Natural killer cell treated with Interleukin-12 subunit alpha and Interleukin-12 subunit beta and Interleukin-15 and Interleukin-18, amount 100 ng/mL, for 72 hours (primary cell): ENCODE measurements at places on chromosomes 2 and 18. TPM values are rescaled to one million over a fixed set of nuclear protein-coding genes. Genes with fewer than 3 reads are reported as not detected.

INHBB gene
- not detected for total RNA-seq

UNC80 gene
- total RNA-seq: not detected

CTAGE1 gene
- not detected for total RNA-seq

SCTR gene
- not detected for total RNA-seq

- no peak for DNase-seq
Observed at GRCh38 chr2:184463102-184463865, 135.0 kb upstream of the ZNF804A start.

- no peak for DNase-seq
Observed at GRCh38 chr18:23012249-23012648, 79.1 kb downstream of the RBBP8 start.

DNA sequence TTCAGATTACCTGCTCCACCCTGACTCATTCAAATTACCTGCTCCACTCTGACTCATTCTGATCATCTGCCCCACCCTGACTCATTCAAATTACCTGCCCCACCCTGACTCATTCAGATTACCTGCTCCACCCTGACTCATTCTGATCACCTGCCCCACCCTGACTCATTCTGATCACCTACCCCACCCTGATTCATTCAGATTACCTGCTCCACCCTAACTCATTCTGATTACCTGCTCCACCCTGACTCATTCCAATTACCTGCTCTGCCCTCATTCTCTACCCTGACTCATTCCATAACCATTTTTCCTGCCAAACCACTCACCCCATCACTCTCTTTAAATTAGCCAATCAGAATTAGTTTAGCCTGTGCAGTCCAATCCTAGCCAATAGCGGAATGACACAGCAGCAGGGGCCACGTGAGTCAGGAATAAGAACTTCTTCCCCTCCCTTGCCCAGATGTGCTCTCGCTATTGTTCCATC is 26.2 kb downstream of the CFAP53 start:
- DNase-seq: no peak

DNA sequence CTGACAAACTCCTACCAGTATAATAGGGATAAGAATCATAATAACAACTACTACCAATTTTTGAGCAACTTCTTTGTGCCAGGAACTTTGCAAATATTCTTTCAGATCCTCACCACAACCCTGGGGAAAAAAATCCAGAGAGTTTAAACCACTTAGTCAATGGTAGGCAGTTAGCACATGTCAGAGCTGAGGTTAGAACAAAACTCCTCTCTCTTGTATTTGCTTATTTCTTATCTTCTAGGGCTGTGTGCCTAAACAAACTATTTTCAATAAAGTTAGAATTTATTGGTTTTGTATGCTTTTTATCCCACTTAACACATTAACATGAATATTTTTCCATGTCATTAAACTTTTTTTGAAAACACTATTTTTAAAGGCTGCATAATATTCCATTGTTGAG is 127.1 kb downstream of the BCL11A start:
- no peak for DNase-seq

DNA sequence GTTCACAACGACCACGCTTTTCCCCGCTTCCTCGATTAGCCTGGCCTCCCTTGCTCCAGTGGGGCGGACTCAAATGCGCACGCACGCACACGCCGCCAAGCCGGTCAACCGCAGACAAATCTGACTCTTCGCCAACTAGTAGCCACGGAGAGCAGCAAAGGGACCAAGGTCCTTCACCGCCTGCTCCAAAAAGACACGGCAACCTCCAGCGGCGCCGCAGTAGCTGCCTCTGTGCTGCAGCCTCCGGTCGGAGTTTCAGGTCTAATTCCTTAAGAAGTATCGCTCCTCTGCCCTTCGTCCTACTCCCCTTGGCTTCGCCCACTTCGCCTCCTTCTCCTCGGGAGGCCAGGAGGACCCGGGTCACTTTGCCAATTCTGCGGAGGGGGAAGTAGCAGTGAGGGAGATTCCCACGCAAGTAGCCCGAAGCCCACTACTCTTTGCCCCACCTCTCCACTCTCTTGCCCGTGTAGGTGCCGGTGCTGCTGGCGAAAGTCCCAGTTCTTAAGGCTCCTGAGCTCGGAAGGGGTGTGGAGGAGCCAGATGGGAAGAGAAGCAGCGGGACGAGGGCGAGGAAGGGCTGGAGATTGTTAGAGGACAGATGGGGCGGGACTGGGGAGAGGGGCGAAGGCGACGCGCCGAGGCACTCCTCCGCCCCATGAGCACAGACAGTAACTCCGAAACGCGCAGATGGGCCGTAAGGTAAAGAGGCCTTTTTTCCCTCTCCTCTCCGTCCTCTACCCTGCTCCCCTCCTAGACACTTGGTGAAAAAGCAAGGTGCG is 615 bp downstream of the AKAIN1 start:
- DNase-seq: no peak

DNA sequence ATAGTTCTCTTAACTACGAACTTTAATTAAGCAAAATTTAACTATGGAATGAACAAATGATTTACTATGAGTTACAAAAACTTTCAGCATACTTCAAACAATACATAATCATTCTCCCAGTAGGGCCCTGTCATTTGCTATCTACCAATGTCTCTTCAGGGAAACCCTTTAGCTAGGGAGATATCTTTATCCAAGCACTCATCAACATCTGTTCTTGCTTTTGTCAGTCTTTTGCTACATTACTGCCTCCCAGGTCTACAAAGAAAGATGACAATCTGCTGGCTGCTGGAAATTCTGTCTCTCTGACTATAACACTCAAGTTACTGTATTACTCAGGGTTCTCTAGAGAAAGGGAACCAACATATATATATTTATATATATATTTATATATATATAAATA is 1626.3 kb upstream of the CELF4 start:
- no peak for DNase-seq

- no peak for DNase-seq
Observed at GRCh38 chr2:168033966-168034365, 213.4 kb downstream of the STK39 start.

GRCh38 chr2:205734436-205735037 is 52.2 kb downstream of the NRP2 start:
- no peak for DNase-seq

- DNase-seq: peak; percentile 65
Observed at GRCh38 chr2:181457741-181458425, 697 bp downstream of the ITGA4 start.

GRCh38 chr2:55269645-55269990 is 587 bp upstream of the MTIF2 start:
- no peak for DNase-seq

- DNase-seq: no peak
Observed at GRCh38 chr18:31197676-31198075, 35.0 kb upstream of the DSC1 start.

DNA sequence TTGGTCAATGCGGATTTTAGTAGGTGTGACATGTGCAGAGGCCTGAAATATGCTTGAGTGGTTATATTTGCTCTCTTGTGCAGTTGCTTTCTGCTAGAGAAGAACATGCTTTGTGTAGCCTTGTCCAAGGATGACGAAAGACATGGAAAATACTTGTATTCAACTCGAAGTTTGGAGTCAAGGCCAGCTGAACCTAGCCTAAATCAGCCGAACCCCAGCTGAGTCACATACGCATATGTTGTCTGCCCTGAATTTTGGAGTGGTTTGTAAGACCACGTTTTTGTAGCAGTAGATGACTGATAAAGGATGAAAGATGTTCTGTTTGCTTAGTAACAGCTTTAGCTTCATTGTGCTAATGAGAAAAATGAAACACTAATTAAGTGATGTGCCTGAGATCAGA is 22.5 kb upstream of the SPAG16 start:
- DNase-seq: no peak

DNA sequence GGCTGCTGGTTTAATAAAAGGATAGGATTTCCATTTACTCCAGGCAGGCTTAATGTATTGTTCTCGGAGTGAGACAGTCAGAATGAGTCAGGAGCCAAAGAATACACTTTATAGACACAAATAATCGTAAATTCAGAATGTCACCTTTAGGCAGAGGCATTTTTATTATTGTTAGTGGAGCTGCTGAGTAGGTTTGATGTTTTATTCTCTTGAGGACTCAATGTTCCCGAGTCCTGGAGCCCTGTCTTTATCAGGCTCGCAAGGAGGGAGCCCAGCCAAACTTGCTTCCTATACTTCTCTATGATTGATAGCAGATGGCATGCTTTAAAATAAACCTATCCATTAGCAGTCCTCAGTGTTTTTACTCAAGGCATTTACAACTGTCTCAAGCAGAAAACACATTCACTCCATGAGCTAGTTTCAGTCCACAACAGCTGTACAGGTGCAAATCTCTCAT is 492.3 kb upstream of the ZEB2 start:
- DNase-seq: no peak

- DNase-seq: no peak
Observed at GRCh38 chr2:186913870-186914269, 64.9 kb upstream of the ZSWIM2 start.
